ENCODE measurements at places on chromosomes 6 and 20.

DNA sequence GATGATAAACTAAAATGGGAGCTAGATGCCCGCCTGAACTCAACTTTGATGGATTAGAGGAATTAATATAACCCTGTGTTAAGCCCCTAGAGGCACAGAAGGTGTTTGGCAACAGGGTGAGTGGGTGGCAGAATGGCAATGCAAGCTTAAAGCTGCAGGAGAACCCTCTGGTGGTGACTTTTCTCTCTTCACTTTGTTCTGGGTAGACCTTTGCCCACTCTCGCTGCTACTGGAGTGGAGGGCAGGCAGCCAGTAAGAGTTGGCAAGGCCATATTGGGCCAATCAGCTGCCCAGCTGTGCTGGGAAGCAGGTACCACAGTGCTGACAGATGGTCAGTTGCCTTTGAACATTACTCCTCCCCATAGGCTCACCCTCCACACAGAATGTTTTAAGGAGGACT is 468.2 kb downstream of the MMUT start:
- no peak for DNase-seq

GRCh38 chr6:87341899-87342298 is 2.7 kb upstream of the C6orf163 start:
- no peak for DNase-seq

DNA sequence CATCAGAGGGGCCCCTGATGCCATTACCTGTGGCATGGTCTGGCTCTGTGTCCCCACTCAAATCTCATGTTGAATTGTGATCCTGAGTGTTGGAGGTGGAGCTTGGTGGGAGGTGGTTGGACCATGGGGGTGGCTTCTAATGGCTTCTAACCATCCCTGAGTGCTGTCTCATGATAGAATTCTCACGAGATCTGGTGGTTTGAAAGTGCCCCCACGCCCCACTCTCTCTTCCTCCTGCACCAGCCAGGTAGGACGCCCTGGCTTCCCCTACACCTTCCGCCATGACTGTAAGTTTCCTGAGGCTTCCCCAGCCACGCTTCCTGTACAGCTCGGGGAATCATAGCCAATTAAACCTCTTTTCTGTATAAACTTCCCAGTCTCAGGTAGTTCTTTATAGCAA is 14.9 kb downstream of the BHLHE23 start:
- no peak for DNase-seq

- peak; percentile 69 for DNase-seq
Observed at GRCh38 chr6:20404641-20405032, 3.0 kb downstream of the E2F3 start.

GRCh38 chr6:151014404-151015100 is 149.1 kb downstream of the MTHFD1L start:
- DNase-seq, result peak; percentile 54
